H1 (cell line): ENCODE measurements at places on chromosomes 6 and 20. TPM values are rescaled to one million over a fixed set of nuclear protein-coding genes. Genes with fewer than 3 reads are reported as not detected.

- no peaks in the 10 kb centered on the region for H3K27me3 ChIP-seq
- DNase-seq, result peak; percentile 48
- no peaks in the 10 kb centered on the region for H3K36me3 ChIP-seq
- H3K27ac ChIP-seq, result no peak overlapping the region
- no peak overlapping the region for H3K4me3 ChIP-seq
Observed at GRCh38 chr6:39980839-39981580, 46.7 kb upstream of the MOCS1 start.

DNA sequence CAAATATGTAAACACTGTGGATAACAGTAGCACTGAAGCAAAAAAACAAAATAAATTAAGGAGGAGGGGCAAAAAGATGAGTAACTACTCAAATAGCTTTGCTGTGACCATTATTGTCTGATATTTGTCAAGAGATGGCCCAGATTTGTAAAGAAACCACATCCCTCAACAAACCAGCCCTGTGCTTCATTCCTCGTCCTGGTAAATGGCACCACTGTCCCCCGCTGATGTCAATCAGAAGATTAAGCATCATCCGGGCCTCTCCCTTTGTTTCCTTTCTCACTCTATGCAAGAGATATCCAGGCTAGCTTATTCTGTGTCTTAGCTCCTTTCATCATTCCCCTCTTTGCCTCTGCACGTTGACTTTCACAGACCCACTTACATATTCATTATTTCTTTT lies 259.0 kb downstream of the SYNE1 start:
- no peaks in the 10 kb centered on the region for H3K36me3 ChIP-seq
- H3K4me3 ChIP-seq, result no peak overlapping the region
- no peak for DNase-seq
- H3K27me3 ChIP-seq, result no peaks in the 10 kb centered on the region
- no peak overlapping the region for H3K27ac ChIP-seq

DNA sequence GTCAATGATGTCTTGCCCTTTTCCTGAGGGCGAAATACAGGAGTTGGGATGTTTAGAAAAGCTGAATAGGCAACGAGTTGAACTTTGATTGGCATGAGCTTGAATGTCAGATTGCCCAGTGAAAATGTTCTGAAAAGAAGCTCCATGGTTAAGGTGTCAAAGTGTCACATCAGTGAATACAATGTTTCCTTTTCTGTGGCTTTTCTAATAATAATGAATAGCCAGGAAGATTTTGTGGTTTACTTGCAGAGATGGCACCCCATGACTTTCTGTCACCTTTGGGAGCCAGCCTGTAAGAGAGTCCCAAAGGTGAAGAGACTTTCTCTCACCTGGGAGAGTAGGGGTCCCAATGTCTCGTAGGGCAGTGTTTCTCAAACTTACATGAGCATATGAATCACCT lies 119.2 kb downstream of the KCNQ5 start:
- no peak overlapping the region for H3K27ac ChIP-seq
- no peaks in the 10 kb centered on the region; the same call in 1 of the 2 replicates for H3K4me1 ChIP-seq
- H3K27me3 ChIP-seq, result no peaks in the 10 kb centered on the region
- H3K36me3 ChIP-seq, result no peaks in the 10 kb centered on the region

- H3K4me3 ChIP-seq, result no peak overlapping the region
- H3K27ac ChIP-seq, result no peak overlapping the region
- no peak for DNase-seq
- peaks cover 5% of the 10 kb centered on the region; the same call in 1 of the 2 replicates for H3K4me1 ChIP-seq
- no peaks in the 10 kb centered on the region for H3K27me3 ChIP-seq
Observed at GRCh38 chr6:50958148-50958697, 139.6 kb downstream of the TFAP2B start.

The PAQR8 gene
- total RNA-seq, result 9.1 and 9.6 TPM in 2 replicates

The CPNE5 gene
- total RNA-seq, result 0.15 and 0.88 TPM in 2 replicates

The FLRT3 gene
- total RNA-seq, result 0.35 and 0.80 TPM in 2 replicates

The HNF4A gene
- total RNA-seq, result not detected in 2 replicates

The SLC22A16 gene
- total RNA-seq, result not detected in 2 replicates
